ENCODE measurements at places on chromosomes 6 and 20.

DNA sequence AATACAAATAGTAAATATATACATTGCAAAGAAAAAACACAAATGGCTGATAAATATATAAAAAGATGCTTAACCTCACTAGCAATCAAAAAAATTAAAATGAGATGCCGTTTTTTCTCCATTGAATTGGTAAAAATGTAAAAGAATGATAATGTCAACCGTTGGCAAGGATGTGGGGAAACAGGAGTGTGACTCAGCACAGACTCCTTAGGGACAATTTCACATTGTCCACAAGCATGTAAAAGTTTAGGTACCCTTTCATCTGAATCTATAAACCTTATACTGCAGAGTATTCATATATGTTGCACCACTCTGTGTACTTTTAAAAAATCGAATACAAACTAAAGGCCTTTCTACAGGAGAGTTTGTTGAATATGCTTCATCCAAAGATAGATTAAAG, 143.1 kb upstream of the RREB1 start:
- no peak for DNase-seq

DNA sequence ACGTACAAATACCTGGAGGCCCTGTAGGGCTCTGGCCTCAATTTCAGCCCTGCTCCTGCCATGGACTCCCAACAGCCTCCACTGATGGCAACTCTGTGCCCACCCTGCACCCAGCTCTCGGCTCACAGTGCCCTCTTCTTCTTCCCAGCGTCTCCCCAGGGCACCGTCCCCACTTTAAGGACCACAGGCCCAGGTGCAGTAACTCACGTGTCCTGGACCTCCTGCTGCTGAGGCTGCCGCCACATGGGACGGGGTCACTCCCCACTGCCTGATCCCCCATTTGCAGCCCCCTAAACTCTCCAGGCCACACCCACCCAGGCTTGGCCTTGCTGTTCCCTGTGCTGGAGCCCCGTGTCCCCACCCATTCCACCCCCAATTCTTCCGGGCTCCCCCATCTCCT, 223.4 kb downstream of the PREX1 start:
- DNase-seq: no peak

DNA sequence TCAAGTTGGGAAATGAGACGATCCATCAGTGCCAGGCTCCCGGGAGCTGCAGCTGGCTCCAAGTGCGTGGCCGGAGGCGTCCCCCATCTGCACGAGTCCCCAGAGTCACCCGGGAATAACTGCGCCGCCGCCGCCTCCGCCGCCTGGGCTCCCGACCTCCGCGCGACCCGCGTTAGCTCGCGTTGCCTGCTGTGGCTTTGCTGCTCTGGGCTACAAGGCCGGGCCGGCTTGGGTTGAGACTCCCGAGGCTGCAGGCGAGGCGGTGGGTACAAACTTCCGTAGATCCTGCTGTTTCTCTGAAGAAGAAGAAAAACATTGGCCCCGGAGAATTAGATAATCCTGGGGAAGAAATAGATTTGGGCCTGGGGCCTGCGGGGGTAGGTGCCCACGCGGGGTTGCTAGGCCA, 7.4 kb upstream of the LAMP5 start:
- no peak for DNase-seq

DNA sequence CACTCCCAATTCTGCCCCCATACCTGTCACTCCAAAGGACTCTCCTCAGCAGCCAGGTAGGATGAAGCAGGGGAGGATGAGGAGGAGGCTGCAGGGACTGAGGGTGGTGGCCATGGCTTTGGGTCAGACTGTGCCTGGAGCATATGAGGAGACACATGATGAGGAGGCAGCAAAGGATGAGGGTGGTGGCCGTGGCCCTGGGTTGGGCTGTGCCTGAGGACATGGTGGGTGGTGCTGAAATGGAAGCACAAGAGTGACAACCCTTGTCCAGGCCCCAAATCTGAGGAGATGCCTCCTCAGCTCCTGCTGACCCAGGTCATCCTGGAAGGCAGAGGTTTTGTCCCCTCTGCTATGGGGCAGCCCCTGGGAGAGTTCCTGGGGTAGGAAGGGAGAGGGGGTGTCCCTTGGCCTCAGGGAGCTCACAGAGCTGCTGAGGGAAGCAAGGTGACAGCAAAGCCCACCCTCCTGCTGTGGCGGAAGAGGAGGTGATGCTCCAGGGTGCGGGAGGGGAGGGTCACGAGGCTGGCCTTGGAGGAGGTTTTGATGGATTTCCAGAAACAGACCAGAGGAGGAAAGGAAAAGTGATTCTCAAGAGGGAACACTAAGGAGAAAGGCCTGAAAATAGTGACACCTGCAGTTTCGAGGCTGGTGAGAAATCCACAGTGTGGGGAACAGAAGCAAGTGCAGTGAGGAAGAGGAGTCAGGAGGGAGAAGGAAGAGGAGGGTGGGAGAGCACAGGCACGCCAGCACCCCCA, 4.6 kb downstream of the RAET1G start:
- no peak for DNase-seq

GRCh38 chr6:23319582-23319981, 750.2 kb downstream of the HDGFL1 start:
- no peak for DNase-seq

- no peak for DNase-seq
Observed at GRCh38 chr6:82951389-82951788, 114.3 kb downstream of the UBE3D start.

Measured in Panc1 (cell line).